ENCODE measurements at places on chromosomes 4 and X. TPM values are rescaled to one million over a fixed set of nuclear protein-coding genes. Genes with fewer than 3 reads are reported as not detected.

Gene TKTL2
- 0.15 TPM for total RNA-seq

Gene HELQ
- 8.2 TPM for total RNA-seq

Gene FAAH2
- total RNA-seq, result 10.3 TPM

Gene SOX3
- total RNA-seq, result not detected

Gene ZMYM3
- 42.9 TPM for total RNA-seq

Gene ITIH6
- total RNA-seq, result not detected

Gene HUWE1
- 347 TPM for total RNA-seq
